ENCODE measurements at places on chromosomes 12 and 14. TPM values are rescaled to one million over a fixed set of nuclear protein-coding genes. Genes with fewer than 3 reads are reported as not detected.

The TEAD4 gene
- 7.9 TPM for total RNA-seq

The DBX2 gene
- total RNA-seq = not detected

- peak; percentile 68 for DNase-seq
- H3K36me3 ChIP-seq = no peaks in the 10 kb centered on the region
- peaks cover 34% of the 10 kb centered on the region for H3K4me1 ChIP-seq
- no peaks in the 10 kb centered on the region for H3K27me3 ChIP-seq
- H3K27ac ChIP-seq = peak overlapping the region; percentile 94
Measured at GRCh38 chr12:56151672-56152131, 685 bp upstream of the MYL6B start.

DNA sequence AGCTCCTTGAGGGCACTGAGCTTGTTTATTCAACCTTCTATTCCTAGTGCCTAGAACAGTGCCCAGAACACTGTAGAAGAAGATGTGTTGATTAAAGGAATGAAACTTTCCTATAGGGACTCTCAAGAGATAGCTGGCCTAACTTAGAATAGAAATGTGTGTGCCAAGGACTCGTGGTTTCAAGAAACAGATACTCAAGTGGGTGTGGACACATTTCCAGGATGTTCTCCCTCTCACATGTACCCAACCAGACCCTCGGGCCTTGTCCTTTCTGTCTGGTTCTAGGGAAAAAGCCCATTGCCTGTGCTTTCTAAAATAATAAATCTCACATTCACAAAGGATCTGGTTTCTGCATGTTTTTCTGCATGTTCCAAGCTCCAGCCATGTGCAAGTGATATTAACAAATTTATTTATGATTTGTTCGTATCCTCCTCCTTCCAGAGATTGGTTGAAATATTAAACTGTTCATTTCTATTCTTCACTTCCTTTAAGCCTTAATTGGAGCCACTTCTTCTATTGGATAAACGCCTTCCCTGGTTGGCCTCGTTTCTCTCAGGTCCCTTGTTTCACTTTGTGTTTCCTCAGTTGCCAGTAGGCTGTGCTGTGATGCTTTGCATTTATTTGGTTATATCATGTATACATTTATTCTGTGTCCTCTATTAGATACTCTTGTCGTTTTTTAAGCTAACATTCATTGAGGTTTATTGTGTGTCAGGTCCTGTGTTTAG lies 89.8 kb downstream of the CRADD start:
- peak overlapping the region; percentile 46 for H3K27ac ChIP-seq
- no peaks in the 10 kb centered on the region for H3K36me3 ChIP-seq
- no peaks in the 10 kb centered on the region for H3K27me3 ChIP-seq

Measured in stomach (tissue), 19 donors.